ENCODE measurements at places on chromosomes 4 and X.
A peak's percentile ranks its signal among the peaks of the same experiment; 100 is the strongest.

DNA sequence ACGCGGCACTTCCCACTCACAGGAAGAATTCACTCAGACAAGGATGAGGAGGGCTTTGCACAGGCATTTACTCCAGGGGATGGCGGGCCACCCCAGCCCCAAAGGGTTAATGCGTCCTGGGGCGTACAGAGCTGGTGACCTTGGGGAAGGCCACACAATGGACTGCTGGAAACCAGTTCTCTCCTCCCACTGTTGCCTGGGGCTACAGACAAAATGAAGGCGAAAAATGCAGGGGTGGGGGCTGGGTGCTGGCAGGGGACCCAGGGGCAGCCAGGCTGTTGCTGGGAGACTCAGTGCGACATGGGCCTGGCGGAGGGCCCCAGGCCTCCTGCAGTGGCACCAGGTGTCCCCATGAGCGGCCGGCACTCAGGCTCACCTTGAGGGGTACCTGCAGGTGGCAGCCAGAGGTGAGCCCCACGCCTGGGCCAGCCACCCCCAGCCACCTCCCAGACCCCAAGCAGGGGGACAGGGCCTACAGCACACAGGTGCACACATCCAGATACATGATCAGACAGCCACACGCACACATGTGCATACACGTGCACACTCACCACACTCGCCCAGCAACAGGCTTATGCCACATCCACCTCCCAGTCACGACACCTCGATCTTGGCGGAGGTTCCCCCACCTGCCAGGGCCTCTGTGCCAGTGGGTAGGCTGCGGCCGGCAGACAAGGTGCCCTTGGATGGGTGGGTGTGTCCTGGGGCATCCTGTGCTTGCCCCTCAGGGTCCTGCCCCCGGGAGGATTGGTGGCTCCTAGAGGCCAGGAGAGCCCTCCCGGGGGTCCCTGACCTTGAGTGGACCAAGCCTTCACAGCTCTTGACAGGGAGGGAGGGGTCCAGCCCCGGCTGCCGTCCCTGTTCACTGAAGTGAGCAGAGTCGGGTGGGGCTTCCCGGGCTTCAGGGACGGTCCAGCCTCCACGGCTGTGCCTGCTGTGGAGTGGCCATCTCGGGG is 13.1 kb downstream of the NAT8L start:
- no peak for DNase-seq

GRCh38 chr4:163988865-163989264 is 494.4 kb downstream of the TMA16 start:
- no peak for DNase-seq

- DNase-seq = no peak
Observed at GRCh38 chr4:107777890-107778289, 46.8 kb upstream of the SGMS2 start.

DNA sequence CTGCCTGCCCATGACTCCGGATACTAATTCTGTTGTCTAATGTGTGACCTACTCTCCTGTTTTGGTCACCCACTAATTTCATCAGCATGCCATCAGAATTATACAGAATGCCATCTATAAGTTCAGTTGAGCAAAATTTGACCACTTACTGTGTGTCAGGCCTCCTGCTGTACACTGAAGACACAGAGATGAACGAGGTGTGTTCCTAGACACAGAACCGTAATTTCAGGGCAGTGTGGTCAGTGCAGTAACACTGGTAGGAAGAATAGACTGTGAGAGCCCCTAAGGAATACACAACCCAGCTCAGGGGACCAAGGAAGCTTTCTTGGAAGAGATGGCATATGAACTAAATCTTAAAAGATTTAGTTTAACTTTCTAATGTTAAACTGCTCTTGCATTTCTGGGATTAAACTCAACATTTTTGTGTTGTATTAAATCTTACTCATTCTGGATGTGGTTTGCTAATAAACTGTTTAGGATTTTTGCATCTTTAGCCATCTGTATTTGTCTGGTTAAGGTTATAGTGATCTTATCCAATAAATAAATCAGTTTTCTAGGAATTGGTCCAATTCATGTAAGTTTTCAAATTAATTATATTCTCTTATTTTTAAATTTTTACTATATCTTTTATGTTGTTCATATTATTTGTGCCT is 34.3 kb downstream of the KANTR start:
- no peak for DNase-seq

- peak; percentile 80 for DNase-seq
Observed at GRCh38 chr4:1910643-1911042, 39.5 kb downstream of the NSD2 start.

GRCh38 chr4:127604949-127605709 is 27.6 kb upstream of the INTU start:
- peak; percentile 32 for DNase-seq

GRCh38 chrX:4876268-4876667 is 1162.8 kb upstream of the PRKX start:
- no peak for DNase-seq

DNA sequence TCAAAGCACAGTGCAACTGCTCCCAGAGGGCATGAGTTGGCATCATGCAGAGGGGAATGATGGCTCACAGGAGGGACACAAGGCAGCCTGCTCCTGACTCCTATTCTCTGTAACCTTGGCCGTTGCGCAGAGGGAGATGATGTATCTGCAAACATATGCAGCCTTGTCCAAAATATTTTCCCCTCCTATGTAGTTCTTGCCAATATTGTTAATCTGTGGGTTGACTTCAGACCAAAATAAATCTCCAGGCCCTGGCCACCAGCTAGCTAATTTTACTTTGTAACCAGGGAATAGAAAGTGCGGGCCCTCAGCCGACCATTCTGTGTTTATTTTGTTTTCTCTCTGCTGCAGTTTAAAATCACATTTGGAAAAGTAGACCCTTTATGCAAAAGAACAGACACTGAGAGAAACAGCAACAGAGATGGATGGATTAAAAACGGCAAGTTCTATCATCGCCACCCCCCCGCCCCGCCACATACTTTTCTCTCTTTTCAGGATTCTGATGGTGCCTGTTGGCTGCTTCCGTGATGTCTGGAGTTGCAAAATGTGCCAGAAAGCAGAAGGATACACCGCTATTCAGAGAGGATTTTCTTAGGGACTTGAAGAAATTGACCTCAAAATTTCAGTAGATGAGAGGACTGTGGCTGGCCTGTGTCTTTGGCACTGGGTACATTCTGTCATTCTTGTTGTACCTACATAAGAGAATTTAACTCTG is 185.3 kb upstream of the BCOR start:
- DNase-seq = peak; percentile 64

GRCh38 chrX:119734897-119735339 is 23.5 kb upstream of the SOWAHD start:
- peak; percentile 64 for DNase-seq

- no peak for DNase-seq
Observed at GRCh38 chrX:35444671-35445355, 353.3 kb upstream of the MAGEB16 start.

GRCh38 chrX:38465686-38466085 is 95.7 kb upstream of the TSPAN7 start:
- DNase-seq = no peak

GRCh38 chr4:89140168-89140759 is 28.9 kb downstream of the TIGD2 start:
- DNase-seq = no peak

DNA sequence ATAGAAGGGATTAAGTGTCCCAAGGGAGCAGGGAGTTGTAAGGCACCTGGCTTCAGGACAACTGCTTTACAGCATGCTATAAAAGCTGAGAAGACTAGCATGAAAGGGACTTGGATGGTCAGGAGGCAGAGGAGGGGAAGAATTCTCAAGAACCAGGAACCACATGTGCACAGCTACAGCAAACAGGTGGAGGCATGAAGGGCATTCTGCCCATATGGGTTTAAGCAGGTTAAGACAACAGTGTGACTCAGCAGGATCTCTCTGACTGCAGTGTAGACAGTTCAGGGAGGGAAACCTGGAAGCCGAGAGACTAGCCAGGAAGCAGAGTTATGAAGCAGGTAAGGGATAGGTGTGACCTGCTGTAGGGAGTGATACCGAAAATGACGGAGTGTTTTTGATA is 117.0 kb downstream of the DHRSX start:
- no peak for DNase-seq

- DNase-seq = no peak
Observed at GRCh38 chr4:109065006-109065405, 237.5 kb downstream of the COL25A1 start.

DNA sequence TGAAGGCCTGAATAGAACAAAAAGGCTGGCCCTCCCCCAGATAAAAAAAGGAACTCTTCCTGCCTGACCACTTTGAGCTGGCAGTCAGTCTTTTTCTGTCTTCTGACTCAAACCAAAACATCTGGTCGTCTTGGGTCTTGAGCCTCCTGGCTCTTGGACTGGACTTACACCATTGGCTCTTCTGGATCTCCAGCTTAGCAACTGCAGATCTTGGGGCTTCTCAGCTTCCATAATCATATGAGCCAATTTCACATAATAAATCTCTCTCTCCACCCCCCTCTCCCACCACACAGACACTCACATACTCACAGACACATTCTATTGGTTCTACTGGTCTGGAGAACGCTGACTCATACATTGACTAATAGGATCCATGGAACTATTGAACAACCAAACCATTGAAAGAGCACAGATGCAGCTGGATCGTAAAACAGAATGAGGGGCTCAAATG is 15.6 kb upstream of the CWH43 start:
- DNase-seq = no peak

GRCh38 chr4:81790477-81790876 is 318.8 kb upstream of the RASGEF1B start:
- DNase-seq = no peak

DNA sequence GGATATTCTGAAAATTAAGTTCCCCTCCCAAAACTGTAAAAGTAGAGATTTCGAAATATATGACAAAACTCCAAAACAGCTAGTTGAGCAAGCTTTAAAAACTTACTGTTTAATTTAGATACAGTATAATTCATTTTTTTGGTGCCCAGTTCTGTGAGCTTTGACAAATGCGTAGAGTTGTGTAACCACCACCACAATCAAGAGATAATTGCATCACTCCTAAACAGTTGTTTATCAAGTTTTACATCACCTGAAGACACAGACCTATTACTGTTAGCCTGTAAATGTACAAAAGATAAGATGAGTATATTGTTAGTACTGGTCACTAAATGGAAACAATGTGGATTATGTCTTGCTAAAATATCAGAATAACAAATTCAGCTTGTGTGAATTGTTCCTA is 62.3 kb downstream of the ALG13 start:
- DNase-seq = no peak

GRCh38 chrX:153959649-153960048 is 12.0 kb downstream of the HCFC1 start:
- DNase-seq = no peak

DNA sequence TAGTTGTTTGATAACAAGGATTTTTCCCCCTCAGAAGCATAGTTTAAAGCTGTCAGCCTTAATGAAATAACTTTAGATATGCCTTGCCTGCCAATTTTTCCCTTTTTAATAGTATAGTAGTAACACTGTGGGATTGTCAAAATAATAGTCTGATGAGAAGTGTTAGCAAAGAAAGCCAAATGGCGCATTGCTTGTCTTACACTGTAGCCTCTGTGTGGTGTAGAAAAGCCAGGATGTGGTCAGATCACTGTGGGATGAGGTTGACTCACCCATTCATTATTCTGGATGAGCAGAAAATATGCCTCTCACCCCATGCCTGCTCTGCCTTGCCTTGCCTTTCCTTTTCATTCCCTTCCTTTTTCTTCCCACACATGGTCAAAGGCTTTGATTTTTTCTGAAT is 257.8 kb upstream of the NRK start:
- DNase-seq = peak; percentile 86

Measured in astrocyte of the hippocampus (primary cell).